ENCODE measurements at places on chromosomes 5 and 9.

DNA sequence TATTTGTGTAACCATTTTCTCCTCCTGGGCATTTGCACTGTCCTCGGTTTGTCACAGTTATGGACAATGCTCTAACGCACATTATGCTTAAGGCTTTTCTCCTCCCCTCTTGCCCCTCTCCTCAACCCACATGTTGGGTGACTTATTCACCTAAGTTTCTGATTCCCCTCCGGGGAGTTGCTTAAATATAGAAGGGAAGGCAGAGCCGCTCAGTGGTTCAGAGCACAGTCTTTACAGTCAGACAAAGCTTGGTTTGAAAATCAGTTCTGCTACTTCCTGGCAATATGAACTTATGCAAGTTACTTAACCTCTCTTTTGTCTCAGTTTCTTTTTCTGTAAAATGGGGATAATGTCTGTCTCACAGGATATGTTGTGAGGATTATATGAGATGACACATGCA is 41.2 kb upstream of the SPRY4 start:
- no peak for DNase-seq

DNA sequence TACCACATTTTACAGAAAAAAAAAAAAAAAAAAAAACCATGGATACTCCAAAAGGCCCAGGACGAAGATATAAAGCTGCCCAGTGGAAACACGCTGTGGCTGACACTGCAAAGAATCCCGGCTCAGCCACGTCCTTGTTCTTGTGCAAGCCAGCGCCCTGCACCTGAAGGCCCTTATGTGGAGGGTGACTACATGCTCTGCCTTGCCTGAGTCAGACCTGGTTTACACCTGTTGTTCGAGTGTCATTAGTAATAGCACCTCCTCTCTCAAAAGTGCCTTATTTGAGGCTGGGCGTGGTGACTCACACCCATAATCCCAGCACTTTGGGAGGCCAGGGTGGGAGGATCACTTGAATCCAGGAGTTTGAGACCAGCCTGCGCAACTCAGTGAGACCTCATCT is 54.3 kb upstream of the ZSWIM6 start:
- no peak for DNase-seq

- no peak for DNase-seq
Observed at GRCh38 chr9:114456929-114457328, 48.3 kb downstream of the WHRN start.

- no peak for DNase-seq
Observed at GRCh38 chr9:2962471-2963172, 118.7 kb upstream of the PUM3 start.

GRCh38 chr5:81829242-81829641 is 78.3 kb upstream of the SSBP2 start:
- no peak for DNase-seq

- DNase-seq: no peak
Observed at GRCh38 chr5:130337179-130337888, 433.1 kb downstream of the CHSY3 start.

GRCh38 chr9:82805027-82805426 is 257.9 kb downstream of the RASEF start:
- no peak for DNase-seq

GRCh38 chr5:35364350-35364749 is 134.1 kb upstream of the PRLR start:
- DNase-seq: no peak

- DNase-seq: no peak
Observed at GRCh38 chr5:485946-486491, 38.2 kb downstream of the SLC9A3 start.

DNA sequence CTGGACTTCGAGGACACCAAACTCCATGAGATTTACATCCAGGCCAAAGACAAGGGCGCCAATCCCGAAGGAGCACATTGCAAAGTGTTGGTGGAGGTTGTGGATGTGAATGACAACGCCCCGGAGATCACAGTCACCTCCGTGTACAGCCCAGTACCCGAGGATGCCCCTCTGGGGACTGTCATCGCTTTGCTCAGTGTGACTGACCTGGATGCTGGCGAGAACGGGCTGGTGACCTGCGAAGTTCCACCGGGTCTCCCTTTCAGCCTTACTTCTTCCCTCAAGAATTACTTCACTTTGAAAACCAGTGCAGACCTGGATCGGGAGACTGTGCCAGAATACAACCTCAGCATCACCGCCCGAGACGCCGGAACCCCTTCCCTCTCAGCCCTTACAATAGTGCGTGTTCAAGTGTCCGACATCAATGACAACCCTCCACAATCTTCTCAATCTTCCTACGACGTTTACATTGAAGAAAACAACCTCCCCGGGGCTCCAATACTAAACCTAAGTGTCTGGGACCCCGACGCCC is 1.3 kb downstream of the PCDHGC3 start:
- no peak for DNase-seq

DNA sequence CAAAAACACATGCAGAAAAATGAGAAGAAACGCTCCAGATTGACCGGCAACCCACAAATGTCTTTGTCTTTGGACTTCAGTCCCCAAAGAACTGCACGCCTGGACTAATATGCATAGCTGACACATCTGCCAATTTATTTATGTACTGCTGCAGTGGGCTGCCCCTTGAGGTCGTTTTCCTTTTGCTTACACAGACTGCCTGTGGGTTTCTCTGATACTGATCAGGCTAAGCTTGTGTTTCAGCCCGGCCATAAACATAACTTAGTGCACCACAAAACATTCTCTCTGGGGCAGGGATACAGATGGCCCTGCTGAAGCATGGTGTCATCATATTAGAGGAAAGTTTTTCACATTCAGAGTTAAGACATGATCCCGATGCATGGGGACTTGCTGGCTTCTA is 75.4 kb downstream of the NUDT12 start:
- DNase-seq: no peak

GRCh38 chr5:5066276-5067186 is 73.6 kb upstream of the ADAMTS16 start:
- DNase-seq: no peak

DNA sequence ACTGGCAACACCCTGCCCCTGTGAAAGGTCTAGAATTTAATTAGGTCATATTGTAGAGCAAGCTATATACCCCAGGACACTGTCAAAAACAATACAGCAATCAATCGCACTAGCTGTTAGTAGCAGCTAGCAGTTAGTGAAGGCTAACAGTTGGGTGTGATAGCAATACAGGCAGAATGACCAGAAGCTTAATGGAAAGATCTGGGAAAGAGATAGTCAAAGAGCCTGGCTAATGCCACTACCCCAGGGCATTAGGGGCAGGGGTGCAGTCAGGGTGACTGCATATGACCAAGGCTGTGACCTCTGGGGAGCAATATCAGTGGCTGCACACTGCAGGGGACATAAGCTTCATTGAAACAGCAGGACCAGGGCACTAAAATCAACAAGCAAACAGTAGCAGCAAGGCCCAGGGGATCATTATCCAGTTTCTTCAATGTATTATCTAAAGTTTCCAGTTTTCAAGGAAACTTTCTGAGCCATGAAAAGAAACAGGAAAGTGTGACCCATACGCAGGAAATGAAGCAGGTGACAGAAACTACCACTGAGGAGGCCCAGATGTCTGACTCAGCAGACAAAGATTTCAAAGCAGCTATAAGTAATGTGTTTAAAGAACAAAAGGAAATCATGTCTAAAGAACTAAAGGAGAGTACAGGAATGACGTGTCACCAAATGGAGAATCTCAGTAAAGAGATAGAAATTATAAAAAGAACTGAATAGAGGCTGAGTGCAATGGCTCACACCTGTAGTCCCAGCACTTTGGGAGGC is 82.4 kb downstream of the ZNF354C start:
- no peak for DNase-seq

GRCh38 chr9:115328677-115329076 is 210.7 kb upstream of the TNC start:
- no peak for DNase-seq

GRCh38 chr5:168843277-168844015 is 264.3 kb upstream of the PANK3 start:
- DNase-seq: no peak

GRCh38 chr5:121053055-121053985 is 589.2 kb downstream of the PRR16 start:
- DNase-seq: no peak

DNA sequence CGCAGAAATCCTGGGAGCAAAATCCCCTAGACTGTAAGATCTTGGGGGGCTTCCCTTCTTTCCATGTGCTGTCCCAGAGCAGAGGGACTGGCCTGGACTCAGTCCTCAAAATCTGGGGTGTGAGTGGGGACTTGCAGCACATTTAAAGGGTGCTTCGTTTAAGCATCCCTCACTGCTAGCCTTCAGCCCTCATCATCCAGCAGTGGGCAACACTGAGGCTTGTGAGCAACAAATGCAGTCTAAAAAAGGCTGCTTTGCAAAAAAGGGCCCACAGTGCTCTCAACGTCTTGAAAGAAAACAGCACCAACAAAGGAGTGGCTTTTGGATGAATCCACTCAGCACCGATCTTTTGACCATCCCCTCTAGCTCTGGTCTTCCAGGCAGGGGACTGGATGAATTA is 128.3 kb upstream of the TBC1D2 start:
- no peak for DNase-seq

- no peak for DNase-seq
Observed at GRCh38 chr5:178496642-178497041, 93.6 kb downstream of the COL23A1 start.

DNA sequence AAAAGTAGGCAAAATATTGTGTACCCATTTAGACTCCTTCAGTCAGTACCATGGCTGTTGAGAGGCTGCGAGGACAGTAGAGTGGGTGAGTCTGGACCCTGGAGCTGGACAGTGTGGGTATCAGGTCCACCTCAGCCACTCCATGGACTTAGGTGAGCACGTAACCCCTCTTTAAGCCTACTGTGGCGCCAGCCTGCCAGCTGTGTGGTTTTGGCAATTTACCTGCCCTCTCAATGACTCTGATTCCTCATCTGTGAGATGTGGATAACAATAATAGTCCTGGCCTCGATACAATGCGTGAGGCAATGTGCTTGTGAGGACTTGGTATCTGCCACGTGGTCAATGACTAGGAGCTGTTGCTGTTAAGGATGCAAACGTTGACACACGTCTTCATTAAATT is 17.9 kb downstream of the SLC1A3 start:
- no peak for DNase-seq

DNA sequence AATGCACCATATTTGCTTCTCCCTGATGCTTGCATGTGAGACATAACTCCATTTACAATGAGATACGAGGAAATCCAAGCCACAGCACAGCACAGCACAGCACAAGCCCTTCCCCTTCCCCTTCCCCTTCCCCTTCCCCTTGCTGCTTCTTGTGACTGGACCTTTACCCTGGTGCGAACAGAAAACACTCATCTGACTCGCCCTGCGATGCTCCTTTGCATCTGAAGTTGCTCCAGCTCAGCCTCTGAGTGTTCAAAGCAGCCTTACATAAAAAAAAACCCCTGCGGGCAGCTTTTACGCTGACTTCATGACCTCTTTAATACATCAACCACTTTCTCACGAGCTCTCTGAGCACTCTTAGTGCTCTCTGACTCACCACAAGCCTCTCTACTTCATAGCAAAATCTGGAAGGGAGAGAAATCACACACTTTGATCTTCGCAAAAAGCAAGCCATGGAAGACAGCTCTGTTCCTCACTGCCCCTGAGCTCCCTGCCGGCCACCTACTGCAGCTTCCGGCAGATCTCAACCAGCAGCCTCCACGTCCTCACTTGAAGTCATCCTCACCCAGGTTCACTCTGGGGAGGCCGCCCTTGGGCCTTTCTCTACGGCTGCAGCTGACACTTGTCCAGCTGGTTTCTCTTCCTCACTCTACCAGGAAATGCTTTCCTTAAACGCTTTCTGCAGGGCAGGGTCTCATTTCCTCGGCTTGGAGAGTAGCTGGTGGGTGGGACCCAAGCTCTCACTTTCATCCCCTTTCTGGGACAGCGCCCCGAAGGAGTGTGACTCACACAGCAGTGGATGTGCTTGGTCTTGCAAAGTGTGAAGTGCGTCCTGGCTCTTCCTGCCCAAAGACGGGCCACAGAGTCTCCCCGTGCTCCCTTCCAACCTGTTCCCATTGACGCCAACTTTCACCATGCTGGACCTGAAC is 5.3 kb downstream of the SLC34A1 start:
- peak; percentile 73 for DNase-seq

DNA sequence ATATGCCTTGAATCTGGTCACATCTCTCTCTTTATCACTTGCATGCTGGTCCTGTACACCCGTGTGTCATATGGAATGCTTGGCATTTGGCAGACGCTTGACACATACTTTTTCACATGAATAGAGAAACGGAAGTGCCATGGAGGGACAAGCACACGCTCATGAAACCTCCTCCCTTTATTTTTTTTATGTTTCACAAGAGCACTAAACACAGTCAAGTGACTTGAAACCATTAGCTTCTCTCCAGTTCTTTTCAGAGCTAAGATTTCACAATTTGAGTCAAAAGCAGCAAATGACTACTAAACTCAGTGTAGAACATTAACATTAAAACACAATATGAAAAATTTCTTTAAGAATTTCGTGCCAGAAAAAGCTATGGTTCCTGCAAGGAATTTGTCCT is 151.1 kb downstream of the DOCK2 start:
- DNase-seq: no peak

GRCh38 chr9:1721196-1721595 is 294.0 kb upstream of the SMARCA2 start:
- DNase-seq: no peak

GRCh38 chr5:123943151-123943550 is 431.2 kb downstream of the CSNK1G3 start:
- no peak for DNase-seq

DNA sequence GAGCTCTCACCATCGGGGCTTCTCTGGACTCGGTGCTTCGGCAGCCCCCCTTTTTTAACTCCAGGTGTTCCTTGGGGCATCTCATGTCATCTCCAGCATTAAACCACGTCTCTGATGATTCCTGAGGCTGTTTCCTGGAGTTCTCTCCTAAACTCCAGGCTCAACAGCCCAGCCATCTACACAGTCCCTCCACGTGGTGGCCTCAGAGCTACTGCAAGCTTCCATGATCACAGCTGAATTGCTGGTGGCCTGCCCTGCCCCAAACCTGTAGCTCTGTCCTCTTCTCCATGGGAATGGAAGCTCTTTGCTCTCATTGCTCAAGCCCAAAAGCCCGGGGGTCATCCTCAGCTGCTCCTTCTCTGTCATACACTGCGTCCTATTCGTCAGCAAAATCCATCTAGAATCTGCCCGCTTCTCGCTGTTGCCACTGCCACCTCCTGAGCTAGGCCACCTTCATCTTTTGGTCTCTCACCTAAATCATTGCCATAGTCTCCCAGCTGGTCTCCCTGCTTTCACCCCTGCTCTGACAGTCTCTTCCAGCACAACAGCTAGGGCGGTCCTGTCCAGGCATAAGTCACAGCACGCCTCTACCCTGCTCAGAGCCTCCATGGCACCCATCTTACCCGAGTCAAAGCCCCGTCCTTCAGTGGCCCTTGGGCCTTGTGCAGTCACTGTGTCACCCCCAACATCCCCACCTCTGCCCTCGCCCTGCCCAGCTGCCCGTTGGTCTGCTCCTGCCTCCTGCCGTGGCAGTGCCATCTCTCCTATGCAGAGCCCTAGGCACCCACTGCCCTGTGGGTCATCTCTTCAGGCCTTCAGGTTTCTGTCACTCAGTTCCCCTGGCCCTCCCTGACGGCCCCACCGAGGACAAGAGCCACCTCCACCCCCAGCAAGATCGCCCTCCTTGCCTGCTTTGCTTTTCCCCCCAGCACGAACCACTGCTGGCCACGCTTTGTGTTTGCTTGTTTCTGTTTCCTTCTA is 6.4 kb downstream of the B4GALT7 start:
- no peak for DNase-seq

GRCh38 chr5:13987843-13988464 is 43.5 kb upstream of the DNAH5 start:
- DNase-seq: no peak
